Cerebellum (tissue), 4 donors: ENCODE measurements at places on chromosomes 12 and 14. TPM values are rescaled to one million over a fixed set of nuclear protein-coding genes. Genes with fewer than 3 reads are reported as not detected.

Gene IL22
- 0.82 TPM for total RNA-seq

Gene PRB2
- total RNA-seq, result not detected

Gene AQP2
- not detected for total RNA-seq

Gene TAS2R7
- total RNA-seq, result 0.91 TPM

Gene HPD
- not detected for total RNA-seq
